ENCODE measurements at places on chromosomes 13 and 19.
A peak's percentile ranks its signal among the peaks of the same experiment; 100 is the strongest.

- no peak for DNase-seq
- H3K4me1 ChIP-seq = no peaks in the 10 kb centered on the region
- no peak overlapping the region for H3K27ac ChIP-seq
- no peak overlapping the region for H3K4me3 ChIP-seq
These were observed 142.0 kb upstream of the TSHZ3 start for GRCh38 chr19:31491242-31491641.

- H3K4me1 ChIP-seq = no peaks in the 10 kb centered on the region
- no peaks in the 10 kb centered on the region for H3K36me3 ChIP-seq
- H3K4me3 ChIP-seq = no peak overlapping the region
- H3K27me3 ChIP-seq = no peaks in the 10 kb centered on the region
These were observed 49.5 kb downstream of the CRYL1 start for GRCh38 chr13:20475927-20476691.

DNA sequence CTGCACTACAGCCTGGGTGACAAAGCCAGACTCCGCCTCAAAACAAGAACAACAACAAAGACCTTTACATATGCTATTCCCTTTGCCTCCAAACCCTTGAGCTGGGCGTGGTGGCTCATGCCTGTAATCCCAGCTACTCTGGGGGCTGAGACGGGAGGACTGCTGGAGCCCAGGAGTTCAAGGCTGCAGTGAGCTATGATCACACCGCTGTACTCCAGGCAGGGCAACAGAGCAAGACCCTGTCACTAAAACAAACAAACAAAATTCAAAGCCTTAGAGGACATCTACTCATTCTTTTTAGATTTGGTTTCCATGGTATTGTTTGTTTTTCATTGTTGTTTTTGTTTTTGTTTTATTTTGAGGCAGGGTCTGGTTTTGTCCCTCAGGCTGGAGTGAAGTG is 7.8 kb downstream of the ACER1 start:
- H3K27ac ChIP-seq = no peak overlapping the region
- H3K27me3 ChIP-seq = peaks cover 10% of the 10 kb centered on the region
- no peak overlapping the region for H3K4me3 ChIP-seq

GRCh38 chr19:2567580-2567979 is 91.7 kb downstream of the GADD45B start:
- H3K4me1 ChIP-seq = no peaks in the 10 kb centered on the region
- H3K4me3 ChIP-seq = no peak overlapping the region
- no peak overlapping the region for H3K27ac ChIP-seq
- H3K36me3 ChIP-seq = no peaks in the 10 kb centered on the region
- no peaks in the 10 kb centered on the region for H3K27me3 ChIP-seq

GRCh38 chr13:30743319-30744055 is 8.1 kb downstream of the ALOX5AP start:
- no peak overlapping the region for H3K27ac ChIP-seq
- peaks cover 42% of the 10 kb centered on the region for H3K4me1 ChIP-seq
- peaks cover 37% of the 10 kb centered on the region for H3K27me3 ChIP-seq
- H3K4me3 ChIP-seq = peak overlapping the region; percentile 8

- H3K4me3 ChIP-seq = no peak overlapping the region
- no peaks in the 10 kb centered on the region for H3K4me1 ChIP-seq
- DNase-seq = no peak
- no peak overlapping the region for H3K27ac ChIP-seq
- H3K27me3 ChIP-seq = no peaks in the 10 kb centered on the region
- H3K36me3 ChIP-seq = no peaks in the 10 kb centered on the region
These were observed 483.3 kb upstream of the SPRY2 start for GRCh38 chr13:80824229-80824628.

DNA sequence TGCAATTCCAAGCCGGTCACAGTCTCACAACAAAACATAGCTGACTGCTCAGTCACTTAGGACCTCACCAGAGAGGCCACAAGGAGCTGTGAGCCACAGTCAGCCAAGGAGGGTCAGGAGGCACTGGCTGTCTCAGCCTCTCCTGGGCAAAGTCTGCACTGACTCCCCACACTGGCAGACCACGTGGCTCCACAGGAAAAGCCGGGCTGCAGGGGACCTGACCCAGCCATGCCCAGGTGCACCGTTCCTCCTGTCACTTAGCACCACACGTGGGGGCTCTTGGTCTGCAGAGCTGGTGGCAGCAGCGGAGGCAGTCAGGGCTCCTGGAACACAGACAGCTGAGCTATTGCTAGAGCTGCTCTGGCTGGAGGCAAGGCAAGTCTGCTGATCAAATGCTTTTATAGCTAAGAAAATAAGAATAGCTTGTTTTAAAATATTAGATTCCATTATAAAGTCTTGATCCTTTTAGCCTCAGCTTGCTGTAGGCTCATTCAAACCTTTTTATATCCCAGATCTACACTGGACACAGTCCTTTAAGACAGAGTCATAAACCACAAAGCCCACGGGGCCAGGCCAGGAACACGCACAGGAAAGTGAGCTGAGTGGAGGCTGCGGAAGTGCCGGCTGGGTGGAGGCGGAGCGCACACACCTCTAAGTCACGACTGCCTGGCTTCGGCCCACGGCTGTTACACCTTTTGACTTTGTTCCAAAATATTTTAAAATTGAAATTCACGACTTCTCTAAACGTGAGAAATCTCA is 744.1 kb downstream of the UQCRFS1 start:
- no peaks in the 10 kb centered on the region for H3K36me3 ChIP-seq
- DNase-seq = no peak
- H3K27ac ChIP-seq = no peak overlapping the region
- no peaks in the 10 kb centered on the region for H3K27me3 ChIP-seq

- peaks cover 9% of the 10 kb centered on the region for H3K36me3 ChIP-seq
- no peaks in the 10 kb centered on the region for H3K27me3 ChIP-seq
- no peak for DNase-seq
- H3K27ac ChIP-seq = no peak overlapping the region
These were observed 3.6 kb downstream of the NACC1 start for GRCh38 chr19:13121551-13122274.

GRCh38 chr19:32802840-32803239 is 66.7 kb downstream of the SLC7A9 start:
- no peaks in the 10 kb centered on the region for H3K4me1 ChIP-seq
- no peak overlapping the region for H3K27ac ChIP-seq
- no peak for DNase-seq
- H3K4me3 ChIP-seq = no peak overlapping the region
- H3K36me3 ChIP-seq = no peaks in the 10 kb centered on the region
- no peaks in the 10 kb centered on the region for H3K27me3 ChIP-seq

DNA sequence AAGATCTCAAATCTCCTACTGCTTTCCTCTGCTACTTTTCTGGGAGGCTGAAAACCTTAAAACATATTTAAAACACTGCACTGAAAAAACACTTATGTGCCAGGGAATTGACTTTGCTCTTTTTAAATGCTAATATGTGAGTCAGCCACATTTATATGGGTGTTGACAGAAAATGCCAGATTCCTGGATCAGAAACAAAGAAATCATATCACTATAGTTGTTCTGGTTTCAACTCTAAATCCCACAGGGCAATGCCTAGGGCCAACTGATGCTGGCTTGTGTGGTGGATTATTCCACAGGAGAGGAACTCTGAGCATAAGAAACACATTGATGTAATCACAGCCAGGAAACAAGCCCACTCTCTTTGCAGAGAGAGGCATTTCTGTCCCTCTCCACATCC is 1439.0 kb upstream of the SPRY2 start:
- DNase-seq = no peak
- H3K4me1 ChIP-seq = no peaks in the 10 kb centered on the region
- no peaks in the 10 kb centered on the region for H3K27me3 ChIP-seq
- no peaks in the 10 kb centered on the region for H3K36me3 ChIP-seq

DNA sequence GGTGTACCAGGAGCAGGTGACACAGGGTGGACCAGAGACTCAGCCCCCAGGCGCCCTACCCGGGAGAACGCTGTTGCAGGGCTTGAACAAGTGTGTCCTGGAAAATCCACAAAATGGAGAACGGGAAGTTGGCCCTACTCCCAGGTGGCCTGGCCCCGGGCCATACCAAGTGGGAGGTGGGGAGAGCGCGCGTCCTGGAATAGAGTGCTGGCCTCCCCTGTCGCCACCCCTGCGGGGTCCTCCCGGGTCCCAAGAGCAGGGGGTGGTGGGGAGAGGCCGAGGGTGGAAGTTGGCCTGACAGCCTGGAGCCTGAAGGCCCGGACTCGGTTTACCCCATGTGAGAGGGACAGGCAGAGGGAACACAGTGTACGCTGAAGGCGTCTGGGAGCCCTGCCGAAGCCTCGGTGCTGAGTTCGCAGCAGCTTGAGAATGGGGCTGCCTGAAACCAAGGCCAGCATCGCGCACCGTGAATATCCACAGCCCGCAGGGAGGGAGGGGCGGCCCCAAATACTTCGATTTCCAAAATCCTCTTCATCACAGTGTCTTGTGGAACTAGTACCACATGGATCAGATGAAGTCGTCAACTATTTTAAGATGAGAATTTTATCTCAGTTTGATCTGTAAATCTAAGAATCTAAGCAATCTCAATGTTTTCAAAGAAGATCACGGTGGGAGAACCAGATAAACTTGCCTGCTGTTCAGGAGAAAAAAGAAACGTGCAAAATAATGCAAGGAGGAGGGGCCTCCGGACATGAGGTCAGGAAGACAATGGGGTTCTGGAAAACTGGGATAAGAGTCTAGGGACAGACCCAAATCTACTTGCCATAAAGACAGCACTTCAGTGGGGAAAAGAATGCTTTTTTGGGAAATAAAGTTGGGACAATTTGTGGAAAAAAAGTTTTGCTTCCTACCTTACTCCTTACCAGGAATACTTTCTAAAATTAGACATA is 10.4 kb upstream of the KLF16 start:
- DNase-seq = no peak
- H3K36me3 ChIP-seq = peaks cover 13% of the 10 kb centered on the region
- H3K27ac ChIP-seq = peak overlapping the region; percentile 95
- no peaks in the 10 kb centered on the region for H3K27me3 ChIP-seq

GRCh38 chr19:39987596-39987995 is 9.3 kb upstream of the ZNF546 start:
- no peak overlapping the region for H3K27ac ChIP-seq
- no peak overlapping the region for H3K4me3 ChIP-seq
- H3K27me3 ChIP-seq = no peaks in the 10 kb centered on the region
- DNase-seq = no peak
- H3K4me1 ChIP-seq = no peaks in the 10 kb centered on the region

- H3K4me1 ChIP-seq = peaks cover 7% of the 10 kb centered on the region
- DNase-seq = no peak
- H3K27me3 ChIP-seq = no peaks in the 10 kb centered on the region
- H3K27ac ChIP-seq = no peak overlapping the region
These were observed 48.8 kb downstream of the IRS2 start for GRCh38 chr13:109737606-109738005.

DNA sequence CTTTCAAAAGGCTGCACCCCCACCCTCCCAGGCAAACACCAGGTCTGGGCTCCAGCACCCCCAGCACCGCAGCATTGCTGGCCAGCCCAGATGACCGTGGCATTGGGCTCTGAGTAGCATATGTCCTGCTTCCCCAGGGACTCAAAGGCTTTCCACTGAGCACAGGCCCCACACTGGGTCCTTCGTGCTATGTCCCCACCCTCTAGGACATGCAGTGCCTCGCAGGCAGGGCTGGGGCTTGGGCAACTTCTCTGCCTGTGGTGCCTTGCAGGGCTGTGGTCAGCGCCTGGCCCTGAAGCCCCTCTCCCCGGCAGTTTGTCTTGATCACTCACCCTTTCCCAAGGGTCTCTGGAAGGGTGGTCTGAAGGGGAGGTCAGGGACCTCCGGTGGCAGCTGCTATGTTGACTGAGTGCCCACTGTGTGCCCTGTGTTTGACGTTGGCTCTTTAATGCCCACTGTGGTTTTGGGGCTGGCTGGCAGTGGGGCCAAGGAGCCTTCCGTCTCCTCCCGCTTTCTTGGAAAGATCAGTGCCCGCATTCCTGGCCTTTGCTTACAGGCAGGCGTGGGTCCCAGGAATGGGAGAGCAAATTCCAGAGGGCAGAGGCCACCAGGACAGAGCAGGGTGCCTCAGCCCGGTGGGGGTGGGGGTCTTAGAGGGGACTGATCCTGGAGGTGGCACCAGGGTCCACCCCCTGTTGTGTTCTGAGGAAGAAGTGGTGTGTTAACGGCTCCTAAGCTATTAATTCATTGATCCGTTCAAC is 20.3 kb upstream of the CRTC1 start:
- no peak overlapping the region for H3K27ac ChIP-seq
- H3K27me3 ChIP-seq = no peaks in the 10 kb centered on the region
- H3K4me3 ChIP-seq = no peak overlapping the region
- no peak for DNase-seq

GRCh38 chr19:10007371-10008183 is 2.7 kb downstream of the COL5A3 start:
- H3K36me3 ChIP-seq = no peaks in the 10 kb centered on the region
- H3K4me1 ChIP-seq = no peaks in the 10 kb centered on the region
- peaks cover 37% of the 10 kb centered on the region for H3K27me3 ChIP-seq
- H3K4me3 ChIP-seq = no peak overlapping the region
- H3K27ac ChIP-seq = no peak overlapping the region
- no peak for DNase-seq

Measured in HCT116 (cell line).